Activated CD4-positive, alpha-beta memory T cell treated with anti-CD3 and anti-CD28 coated beads for 36 hours (primary cell): ENCODE measurements at places on chromosomes 11 and 22. TPM values are rescaled to one million over a fixed set of nuclear protein-coding genes. Genes with fewer than 3 reads are reported as not detected.
A peak's percentile ranks its signal among the peaks of the same experiment; 100 is the strongest.

GRCh38 chr11:67023957-67024353 lies 1.0 kb downstream of the SYT12 start:
- no peak for DNase-seq

- peak; percentile 44 for DNase-seq
Measured at GRCh38 chr11:7571640-7572000, 57.8 kb downstream of the PPFIBP2 start.

GRCh38 chr11:133137270-133137669 lies 395.0 kb downstream of the OPCML start:
- no peak for DNase-seq

- no peak for DNase-seq
Measured at GRCh38 chr11:131683666-131684065, 313.3 kb downstream of the NTM start.

- DNase-seq, result no peak
Measured at GRCh38 chr11:15072551-15073143, 746 bp upstream of the CALCB start.

- peak; percentile 50 for DNase-seq
Measured at GRCh38 chr11:57648801-57649735, 644 bp downstream of the YPEL4 start.

DNA sequence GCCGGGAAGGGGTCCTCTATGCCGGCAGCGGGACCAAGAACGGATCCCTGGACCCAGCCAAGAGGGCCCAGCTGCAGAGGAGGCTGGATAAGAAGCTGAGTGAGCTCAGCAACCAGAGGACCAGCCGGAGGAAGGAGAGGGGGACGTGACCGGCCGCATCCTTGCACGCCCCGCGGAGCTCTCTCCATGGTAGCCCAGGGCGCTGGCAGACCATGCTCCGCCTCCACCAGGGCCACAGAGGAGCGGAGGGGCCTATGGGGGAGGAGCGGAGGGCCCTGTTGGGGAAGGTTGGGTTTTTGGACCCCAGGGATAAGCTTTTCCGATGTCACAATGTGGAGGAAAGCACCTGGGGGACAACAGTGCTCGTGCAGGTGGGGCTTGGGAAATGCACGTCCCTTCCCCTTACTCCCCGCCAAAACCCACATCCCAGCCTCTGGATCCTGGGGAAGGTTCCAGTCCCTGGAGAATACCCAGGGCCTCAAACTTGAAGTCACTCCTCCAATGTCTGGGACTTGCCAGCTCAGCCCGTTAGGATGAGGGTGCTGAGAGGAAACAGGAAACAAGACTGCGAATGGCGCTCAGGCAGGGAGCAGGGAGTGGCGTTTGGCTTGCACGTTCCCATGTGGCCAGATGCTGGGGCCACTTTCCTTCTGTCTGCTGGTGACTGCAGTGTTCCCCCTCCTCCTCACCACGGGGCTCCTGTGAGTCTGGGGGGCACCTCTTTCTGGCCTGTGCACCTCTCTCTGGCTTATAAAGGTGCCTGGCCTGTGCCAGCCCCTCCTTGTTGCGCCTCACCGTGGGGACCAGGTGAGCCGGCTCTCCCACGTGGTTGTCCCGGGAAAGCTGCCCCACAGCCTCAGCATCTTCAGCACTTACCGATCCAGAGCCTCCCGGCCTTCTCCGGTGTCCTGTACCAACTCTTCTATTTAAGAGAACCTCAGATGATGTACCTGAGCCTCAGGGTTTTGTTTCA lies 36.2 kb downstream of the IGHMBP2 start:
- no peak for DNase-seq

- DNase-seq, result no peak
Measured at GRCh38 chr11:10072142-10072541, 221.9 kb downstream of the SBF2 start.

DNA sequence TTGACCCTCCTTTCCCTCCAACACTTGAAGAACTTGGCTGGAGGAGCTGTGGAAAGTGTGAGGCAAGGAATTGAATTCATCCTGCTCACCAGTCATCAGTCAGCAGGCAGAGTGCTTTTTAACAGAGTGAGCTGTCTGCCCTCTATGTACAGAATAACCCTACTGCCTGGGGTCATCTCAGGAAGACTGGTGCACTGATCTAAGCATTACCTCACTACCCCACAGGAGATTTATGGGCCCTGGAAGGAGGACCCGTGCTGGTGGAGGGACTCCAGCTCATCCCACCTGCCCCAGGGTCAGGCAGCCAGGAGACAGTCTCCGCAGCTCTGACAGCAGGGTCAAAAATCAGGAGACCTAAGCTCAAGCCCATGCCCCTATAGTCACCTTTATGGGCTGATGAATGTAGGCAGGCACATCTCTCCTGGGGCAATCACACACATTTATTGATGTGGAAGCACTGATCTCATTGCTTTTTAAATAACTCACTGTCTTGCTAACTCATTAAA lies 270.8 kb upstream of the SESN3 start:
- no peak for DNase-seq

GRCh38 chr22:33726294-33726734 lies 194.0 kb downstream of the LARGE1 start:
- no peak for DNase-seq

- DNase-seq, result no peak
Measured at GRCh38 chr11:74847895-74848294, 99.2 kb downstream of the RNF169 start.

DNA sequence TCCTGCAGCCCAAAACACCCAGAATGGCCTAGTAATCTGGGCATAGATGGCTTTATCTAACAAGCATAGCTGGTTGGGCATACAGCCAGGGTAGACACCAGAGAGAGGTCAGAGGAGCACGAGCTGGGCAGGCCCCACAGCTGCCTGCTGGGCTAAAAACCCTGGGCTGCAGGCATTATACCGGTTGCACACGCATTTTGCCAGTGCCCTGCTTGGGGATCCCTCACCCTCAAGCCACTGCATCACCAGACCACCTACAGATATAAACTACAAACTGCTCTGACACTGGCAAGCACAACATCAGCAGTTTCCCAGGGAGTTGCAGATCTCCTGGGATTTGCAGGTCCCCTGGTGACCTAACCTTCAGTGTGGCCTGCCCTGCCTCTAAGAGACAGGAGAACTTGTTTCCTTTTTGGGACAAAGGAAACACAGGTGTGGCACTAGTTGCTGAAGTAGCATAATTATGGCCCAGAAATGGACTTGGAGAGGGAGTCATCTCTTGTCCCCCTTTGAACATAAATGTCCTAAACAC lies 79.1 kb upstream of the SC5D start:
- DNase-seq, result no peak

GRCh38 chr11:82194521-82194920 lies 539.1 kb downstream of the FAM181B start:
- no peak for DNase-seq

Gene CATSPERZ
- not detected for total RNA-seq

Gene FAM83F
- 0.26 TPM for total RNA-seq

Gene ARSA
- total RNA-seq, result 23.9 TPM

Gene ANKK1
- 0.07 TPM for total RNA-seq

Gene GLYATL2
- total RNA-seq, result not detected
